Fibroblast of lung (primary cell): ENCODE measurements at places on chromosomes 13 and 19. TPM values are rescaled to one million over a fixed set of nuclear protein-coding genes. Genes with fewer than 3 reads are reported as not detected.

The LILRB4 gene
- total RNA-seq = not detected in 2 replicates

The NLRP9 gene
- total RNA-seq = not detected in 2 replicates

The CCL25 gene
- not detected in 2 replicates for total RNA-seq

The PRTN3 gene
- total RNA-seq = not detected in 2 replicates

The DACH1 gene
- total RNA-seq = 0.26 and 0.33 TPM in 2 replicates

The ZNF135 gene
- total RNA-seq = 6.2 and 11.2 TPM in 2 replicates

The EDDM13 gene
- not detected in 2 replicates for total RNA-seq

DNA sequence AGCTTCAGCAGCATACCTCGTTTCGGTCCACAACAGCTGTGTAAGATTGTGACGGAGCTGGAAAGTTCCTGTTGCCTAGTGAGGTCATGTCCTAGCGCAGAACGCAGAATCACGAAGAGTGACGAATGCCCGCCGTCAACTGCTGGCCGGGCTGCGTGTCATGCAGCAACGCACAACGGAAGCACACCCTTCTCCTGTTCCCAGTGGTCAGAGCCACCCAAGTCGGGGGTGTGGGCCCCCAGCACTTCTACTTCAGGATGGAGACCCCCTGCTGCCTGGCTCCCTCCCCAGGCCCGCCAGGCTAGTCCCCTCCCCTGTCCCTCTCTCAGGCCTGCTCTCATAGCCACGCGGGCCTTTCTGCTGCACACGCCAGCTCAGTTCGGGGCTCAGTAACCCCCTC lies 25.9 kb downstream of the C2CD4C start:
- H3K36me3 ChIP-seq = no peaks in the 10 kb centered on the region
- DNase-seq = no peak
- no peaks in the 10 kb centered on the region for H3K4me1 ChIP-seq
- H3K27ac ChIP-seq = no peak overlapping the region

DNA sequence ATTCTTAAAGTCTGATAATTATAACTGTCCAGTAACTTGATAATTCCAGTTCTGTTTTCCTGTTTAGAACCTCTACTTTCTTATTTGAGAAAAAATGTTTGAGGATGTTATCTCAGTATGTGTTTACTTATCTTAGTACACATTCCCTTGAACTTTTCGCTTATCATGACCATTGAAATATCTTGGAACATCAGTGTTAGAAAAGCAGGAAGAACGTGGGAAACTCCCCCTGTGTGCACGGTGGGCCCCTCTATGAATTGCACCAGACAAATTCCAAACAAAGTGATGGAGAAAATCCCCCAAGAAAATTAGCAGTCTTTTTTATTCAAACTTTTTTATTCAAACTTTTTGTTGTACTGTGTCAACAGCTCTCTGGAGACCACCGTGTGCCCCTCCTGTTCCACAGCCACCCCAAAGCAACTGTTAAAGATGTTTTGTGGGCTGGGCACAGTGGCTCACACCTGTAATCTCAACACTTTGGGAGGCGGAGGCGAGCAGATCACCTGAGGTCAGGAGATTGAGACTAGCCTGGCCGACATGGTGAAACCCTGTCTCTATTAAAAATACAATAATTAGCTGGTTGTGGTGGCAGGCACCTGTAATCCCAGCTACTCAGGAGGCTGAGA lies 78.3 kb upstream of the PEG3 start:
- H3K27me3 ChIP-seq = no peaks in the 10 kb centered on the region
- no peak overlapping the region for H3K27ac ChIP-seq
- H3K4me3 ChIP-seq = no peak overlapping the region
- H3K4me1 ChIP-seq = no peaks in the 10 kb centered on the region

GRCh38 chr13:101447852-101448251 lies 4.6 kb upstream of the ITGBL1 start:
- H3K4me3 ChIP-seq = no peak overlapping the region
- H3K27ac ChIP-seq = no peak overlapping the region
- peak; percentile 36 for DNase-seq
- H3K27me3 ChIP-seq = no peaks in the 10 kb centered on the region
- H3K36me3 ChIP-seq = no peaks in the 10 kb centered on the region
- H3K4me1 ChIP-seq = peaks cover 18% of the 10 kb centered on the region

DNA sequence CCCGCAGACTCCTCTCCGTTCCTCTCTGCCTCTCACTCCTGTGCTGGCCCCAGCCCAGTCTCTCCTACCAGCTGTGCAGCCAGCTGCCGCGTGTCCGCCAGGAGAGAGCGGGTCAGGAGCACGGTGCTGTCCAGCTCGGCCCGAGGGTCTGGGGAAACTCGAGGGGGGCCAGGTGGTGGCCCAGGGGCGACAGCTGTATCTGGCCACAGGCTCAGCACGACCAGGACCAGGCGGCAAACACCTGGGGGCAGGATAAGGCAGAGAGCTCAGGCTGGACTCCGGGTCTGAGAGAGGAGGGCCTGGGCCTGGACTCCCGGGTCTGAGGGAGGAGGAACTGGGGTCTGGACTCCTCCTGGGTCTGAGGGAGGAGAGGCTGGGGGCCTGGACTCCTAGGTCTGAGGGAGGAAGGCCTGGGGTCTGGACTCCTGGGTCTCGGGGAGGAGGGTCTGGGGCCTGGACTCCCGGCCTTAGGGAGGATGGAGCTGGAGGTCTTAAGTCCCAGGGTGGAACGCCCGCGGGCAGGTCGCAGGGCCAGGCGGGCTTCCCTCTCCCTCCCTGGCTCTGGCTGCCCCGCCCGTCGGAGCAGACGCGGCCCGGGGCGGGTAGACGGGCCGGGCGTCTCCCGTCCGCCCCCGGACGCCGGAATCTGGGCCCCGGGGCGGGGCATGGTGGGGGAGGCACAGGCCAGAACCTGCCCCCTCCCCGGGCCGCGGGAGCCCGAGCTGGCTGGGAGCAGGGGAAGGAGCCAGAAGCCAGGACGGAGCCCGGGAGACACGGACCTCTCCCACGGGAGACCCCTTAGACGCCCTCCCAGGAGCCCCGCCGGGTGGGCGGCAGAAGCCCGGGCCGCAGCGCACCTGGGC lies 1.3 kb downstream of the IL11 start:
- peak; percentile 68 for DNase-seq
- peaks cover 6% of the 10 kb centered on the region for H3K4me1 ChIP-seq
- no peaks in the 10 kb centered on the region for H3K36me3 ChIP-seq
- peak overlapping the region; percentile 8 for H3K27ac ChIP-seq

DNA sequence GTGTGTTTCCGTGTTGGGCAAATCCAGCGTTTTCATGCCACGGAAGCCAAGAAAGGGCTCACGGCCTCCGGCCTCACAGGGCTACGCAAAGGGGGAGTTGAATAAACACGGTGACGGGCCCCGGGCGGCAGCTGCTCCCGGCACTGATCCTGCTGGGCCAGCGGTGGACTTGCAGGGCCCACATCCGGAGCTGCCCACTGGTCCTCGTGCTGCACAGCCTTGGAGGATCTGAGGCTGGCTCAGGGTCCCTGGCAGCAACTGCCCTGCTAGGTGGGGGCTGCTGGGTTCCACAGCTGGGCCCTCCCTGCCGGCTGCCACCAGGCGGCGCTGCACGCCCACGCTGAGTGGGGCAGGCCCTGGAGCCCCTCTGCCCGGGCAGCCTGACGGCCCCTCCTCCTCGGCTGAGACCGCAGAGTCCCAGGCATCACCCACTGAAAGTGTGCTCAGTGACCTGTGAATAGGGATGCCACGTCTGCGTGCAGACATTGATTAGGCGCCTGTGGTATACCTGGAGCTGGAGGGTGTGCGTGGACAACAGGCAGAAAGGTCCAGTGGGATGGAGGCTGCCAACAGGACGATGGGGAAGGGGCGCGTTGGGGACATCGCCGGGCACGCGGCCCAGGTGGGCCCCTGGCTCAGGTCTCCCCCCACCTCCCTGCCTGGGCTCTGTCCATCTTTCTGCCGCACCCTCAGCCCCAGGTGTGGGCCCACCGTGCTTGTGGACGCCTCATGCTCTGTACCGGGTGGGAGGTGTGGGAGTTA lies 5.3 kb upstream of the HCN2 start:
- H3K27ac ChIP-seq = no peak overlapping the region
- no peaks in the 10 kb centered on the region for H3K4me1 ChIP-seq
- no peak for DNase-seq
- peaks cover 6% of the 10 kb centered on the region for H3K27me3 ChIP-seq
- no peak overlapping the region for H3K4me3 ChIP-seq

DNA sequence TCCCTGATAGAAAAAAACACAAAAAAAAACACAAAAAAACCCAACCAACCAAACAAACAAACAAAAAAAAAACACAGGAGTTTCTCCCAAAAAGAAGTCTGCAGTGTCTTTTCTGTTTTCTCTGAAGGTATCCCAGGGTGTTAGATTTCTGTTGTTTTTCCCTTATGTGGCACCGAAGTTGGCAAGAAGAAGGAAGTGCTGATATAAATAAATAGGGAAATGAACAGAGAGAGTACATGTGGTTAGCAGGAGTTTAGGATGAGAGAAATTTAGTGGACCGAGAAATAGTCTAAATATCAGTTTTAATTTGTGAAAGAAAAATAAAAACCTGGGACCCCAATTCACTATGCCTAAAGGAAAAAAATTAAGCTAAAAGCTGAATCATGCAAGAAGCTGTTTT lies 287.0 kb upstream of the SGCG start:
- no peak overlapping the region for H3K27ac ChIP-seq
- no peak overlapping the region for H3K4me3 ChIP-seq
- H3K27me3 ChIP-seq = no peaks in the 10 kb centered on the region

- peak; percentile 20 for DNase-seq
- H3K36me3 ChIP-seq = no peaks in the 10 kb centered on the region
- H3K4me1 ChIP-seq = peaks cover 3% of the 10 kb centered on the region
- no peak overlapping the region for H3K27ac ChIP-seq
Measured at GRCh38 chr19:43674596-43674995, 4.6 kb upstream of the PLAUR start.

DNA sequence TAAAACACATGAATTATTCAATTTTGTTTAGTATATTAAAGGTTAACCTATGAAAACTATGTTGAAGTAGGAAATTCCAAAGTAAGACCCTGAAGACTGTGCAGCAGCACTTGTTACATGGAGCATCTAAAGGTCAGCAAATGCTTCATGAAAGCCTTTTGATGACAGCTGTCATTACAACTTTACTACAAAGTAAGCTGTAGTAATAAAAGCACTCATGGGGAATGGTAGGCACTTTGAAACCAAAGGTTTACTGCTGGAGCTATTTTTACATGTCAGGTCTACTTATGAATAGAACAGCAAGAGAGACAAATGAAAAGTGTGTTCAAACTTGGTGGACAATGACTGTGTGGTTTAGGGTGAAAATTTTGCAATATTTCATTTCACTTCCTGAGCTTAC lies 672.5 kb upstream of the PCDH20 start:
- DNase-seq = no peak
- H3K27me3 ChIP-seq = no peaks in the 10 kb centered on the region
- H3K4me3 ChIP-seq = no peak overlapping the region
- no peaks in the 10 kb centered on the region for H3K36me3 ChIP-seq

DNA sequence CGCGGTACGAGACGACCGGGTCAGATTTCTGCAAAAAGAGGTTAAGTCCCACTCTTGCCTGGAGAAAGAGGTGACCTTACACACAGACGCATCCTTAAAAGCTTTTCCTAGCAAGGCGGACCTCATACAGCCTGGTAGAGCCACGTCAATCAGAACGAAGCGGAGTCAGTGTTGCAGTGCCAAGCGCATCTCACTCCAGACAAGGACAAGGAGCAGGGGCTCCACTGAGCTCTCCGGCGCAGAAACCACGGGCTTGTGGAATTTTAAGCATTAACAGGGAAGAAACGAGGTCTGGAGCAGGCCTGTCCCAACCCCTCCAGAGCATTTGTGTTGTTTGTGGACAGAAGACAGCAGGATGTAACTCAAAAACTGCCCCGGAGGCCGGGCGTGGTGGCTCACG lies 7.1 kb downstream of the EEF2 start:
- no peak overlapping the region for H3K4me3 ChIP-seq
- H3K27me3 ChIP-seq = no peaks in the 10 kb centered on the region
- peaks cover 68% of the 10 kb centered on the region for H3K36me3 ChIP-seq

GRCh38 chr13:20713014-20713376 lies 9.5 kb downstream of the IL17D start:
- H3K27me3 ChIP-seq = no peaks in the 10 kb centered on the region
- no peak overlapping the region for H3K27ac ChIP-seq
- H3K4me1 ChIP-seq = peaks cover 9% of the 10 kb centered on the region
- DNase-seq = no peak
- H3K4me3 ChIP-seq = peak overlapping the region; percentile 11

DNA sequence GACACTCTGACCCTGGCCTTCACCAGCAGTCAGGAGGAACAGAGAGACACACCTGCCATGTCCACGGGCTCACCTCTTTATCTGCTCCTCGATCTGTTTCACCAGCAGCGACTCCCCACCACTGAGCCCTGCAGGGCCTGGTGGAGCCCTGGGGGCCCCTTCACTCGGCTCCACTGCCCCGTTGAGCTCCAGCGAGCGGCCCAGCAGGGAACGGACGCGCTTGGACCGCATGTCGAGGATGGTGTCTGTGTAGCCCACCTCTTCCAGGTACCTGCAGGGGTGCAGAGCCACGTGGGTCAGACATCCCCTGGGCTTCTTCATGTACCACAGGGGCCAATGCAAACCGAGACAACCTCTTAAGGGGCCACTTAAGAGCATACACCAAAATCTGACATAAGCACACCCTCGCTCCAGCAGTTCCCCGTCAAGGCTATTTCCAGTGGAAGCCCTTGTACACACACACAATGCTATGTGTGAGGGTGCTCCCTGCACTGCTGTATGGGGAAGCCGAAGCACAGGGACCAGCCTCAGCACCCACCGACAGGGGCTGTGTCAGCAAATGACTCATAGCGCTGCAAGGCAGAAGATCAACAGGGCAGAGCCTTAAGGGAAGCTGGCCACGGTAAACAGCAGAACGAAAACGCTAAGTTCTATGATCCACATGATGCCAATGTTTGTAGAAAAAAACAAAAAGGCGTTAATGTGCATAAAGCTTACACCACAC lies 12.7 kb upstream of the FKRP start:
- no peak overlapping the region for H3K4me3 ChIP-seq
- DNase-seq = peak; percentile 78
- H3K27me3 ChIP-seq = no peaks in the 10 kb centered on the region
- no peak overlapping the region for H3K27ac ChIP-seq
- peaks cover 18% of the 10 kb centered on the region for H3K4me1 ChIP-seq

GRCh38 chr13:45024847-45025246 lies 35.5 kb downstream of the GPALPP1 start:
- H3K36me3 ChIP-seq = peaks cover 1% of the 10 kb centered on the region
- no peaks in the 10 kb centered on the region for H3K27me3 ChIP-seq
- no peak overlapping the region for H3K27ac ChIP-seq
- DNase-seq = no peak
- no peaks in the 10 kb centered on the region for H3K4me1 ChIP-seq
- no peak overlapping the region for H3K4me3 ChIP-seq

GRCh38 chr13:112241288-112241687 lies 134.9 kb upstream of the SPACA7 start:
- H3K27me3 ChIP-seq = no peaks in the 10 kb centered on the region
- H3K4me1 ChIP-seq = no peaks in the 10 kb centered on the region
- DNase-seq = no peak
- H3K36me3 ChIP-seq = no peaks in the 10 kb centered on the region

DNA sequence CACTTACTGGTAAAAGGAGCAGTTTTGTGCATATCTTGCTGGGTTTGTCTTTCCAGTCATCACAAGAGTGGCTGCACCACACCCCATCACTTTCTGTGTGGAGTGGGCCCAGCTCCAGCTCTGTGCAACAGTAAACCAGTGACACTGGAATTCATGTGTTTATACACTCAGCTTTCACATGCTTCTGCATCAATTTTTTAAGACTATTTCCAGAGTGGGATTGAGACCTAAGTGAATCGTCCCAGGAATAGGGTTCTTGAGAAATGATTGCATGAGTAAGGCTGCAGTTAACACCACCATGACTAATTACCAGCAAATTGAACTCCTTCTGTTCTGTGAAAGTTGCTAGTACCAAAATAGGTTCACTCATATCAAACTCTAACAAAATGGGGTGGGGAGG lies 5.3 kb upstream of the CFAP97D2 start:
- H3K4me1 ChIP-seq = peaks cover 2% of the 10 kb centered on the region
- no peak for DNase-seq
- peaks cover 9% of the 10 kb centered on the region for H3K27me3 ChIP-seq
- H3K4me3 ChIP-seq = no peak overlapping the region
